ENCODE measurements at places on chromosomes 3 and 15.

- no peak for DNase-seq
These were observed 72.9 kb downstream of the MOBP start for GRCh38 chr3:39540162-39540921.

- peak; percentile 14 for DNase-seq
These were observed 22.5 kb upstream of the ROPN1 start for GRCh38 chr3:124014366-124014942.

DNA sequence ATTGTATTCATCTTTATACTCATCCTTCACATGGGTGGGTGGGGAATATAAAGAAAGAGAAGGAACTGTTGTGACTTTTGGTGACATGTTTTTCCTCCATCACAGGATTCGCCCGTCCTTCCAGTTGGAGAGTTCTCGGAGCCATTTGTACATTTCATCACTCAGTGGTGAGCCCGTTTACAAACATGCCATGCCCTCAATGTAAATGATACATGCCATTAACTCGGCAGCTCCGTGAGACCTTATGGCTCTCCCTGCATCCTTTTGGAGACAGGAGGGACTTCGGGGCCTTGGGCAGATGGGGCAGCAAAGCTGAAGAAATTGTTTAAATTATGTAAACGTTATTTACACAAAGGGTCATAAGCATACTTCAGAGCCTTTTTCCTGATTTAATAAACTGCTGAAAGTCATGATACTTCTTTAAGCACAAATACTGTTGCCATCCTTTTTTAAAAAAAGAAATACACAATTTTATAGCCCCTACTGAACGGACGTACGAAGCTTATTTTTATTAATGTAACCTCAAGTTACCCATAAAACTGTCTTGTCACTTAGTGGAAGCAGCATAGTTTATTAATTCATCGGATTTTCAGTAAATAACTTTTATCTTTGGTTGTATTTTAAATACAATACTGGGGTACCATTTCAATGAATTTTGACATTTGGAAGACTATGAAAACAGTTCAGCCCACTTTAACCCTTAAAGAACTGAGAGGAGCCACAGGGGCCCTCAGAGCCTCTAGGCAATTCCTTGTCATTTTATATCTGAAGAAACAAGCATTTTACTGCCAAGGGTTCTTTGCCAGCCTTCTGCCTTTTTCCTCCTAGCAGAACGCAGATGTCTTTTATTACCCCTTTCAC, 55.6 kb upstream of the SKOR1 start:
- no peak for DNase-seq

GRCh38 chr15:66941108-66941711, 124.2 kb upstream of the SMAD3 start:
- no peak for DNase-seq

DNA sequence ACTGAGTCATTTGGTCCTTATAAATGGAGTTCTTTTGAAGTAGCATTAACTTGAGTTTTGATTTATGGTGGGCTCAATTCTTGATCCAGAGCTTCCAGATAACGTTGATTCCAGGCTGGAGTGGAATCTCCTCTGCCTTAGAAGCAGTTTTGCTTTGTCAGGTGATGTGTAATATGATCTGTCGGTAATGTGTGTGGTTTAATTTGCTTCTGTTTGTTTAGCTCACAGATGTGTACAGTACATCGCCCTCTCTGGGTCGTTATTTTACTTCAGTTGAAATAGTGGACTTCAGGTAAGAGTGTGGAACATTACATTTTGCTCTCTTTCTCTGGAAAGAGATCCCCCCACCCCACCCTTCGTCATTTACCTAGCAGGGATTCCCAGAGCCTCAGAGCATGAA, 23.1 kb downstream of the C3orf52 start:
- no peak for DNase-seq

- DNase-seq: no peak
These were observed 128.2 kb downstream of the ZNF621 start for GRCh38 chr3:40653001-40653400.

DNA sequence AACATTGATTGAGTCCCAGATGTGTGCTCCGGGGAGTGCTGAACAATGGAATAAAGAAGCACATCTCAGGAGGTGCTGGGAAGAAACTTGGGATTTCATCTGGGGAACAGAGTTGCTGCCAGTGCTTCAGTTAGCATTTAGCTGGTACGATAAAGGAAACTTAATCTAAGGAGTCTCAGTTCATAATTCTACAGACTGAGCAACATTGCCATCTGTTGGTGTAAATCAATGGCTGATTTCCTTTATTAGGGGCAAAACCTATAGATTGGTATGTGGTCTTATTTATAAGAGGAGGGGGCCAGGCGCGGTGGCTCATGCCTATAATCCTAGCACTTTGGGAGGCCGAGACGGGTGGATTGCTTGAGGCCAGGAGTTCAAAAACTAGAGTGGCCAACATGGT, 8.9 kb downstream of the MKRN2OS start:
- peak; percentile 17 for DNase-seq

GRCh38 chr3:23076437-23076836, 126.7 kb upstream of the UBE2E2 start:
- DNase-seq: no peak

DNA sequence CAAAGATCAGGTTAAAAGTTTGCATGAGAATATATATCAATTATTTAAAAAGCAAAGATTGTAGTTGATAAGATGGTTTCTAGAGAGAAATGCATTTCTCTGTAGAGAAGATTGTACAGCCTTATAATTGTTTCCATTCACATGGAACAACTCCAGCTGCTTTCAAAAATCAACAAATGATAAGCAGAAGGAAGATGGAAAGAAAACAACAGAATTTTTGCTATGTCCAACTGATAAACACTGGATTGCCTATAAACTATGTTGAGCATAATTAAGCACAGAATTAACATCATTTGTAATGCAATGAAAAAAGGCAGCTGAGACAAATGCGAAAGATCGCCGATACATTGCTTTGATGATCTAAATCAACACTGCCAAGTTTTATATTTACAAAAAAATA, 89.0 kb downstream of the C3orf85 start:
- DNase-seq: no peak

GRCh38 chr15:101852356-101852755, 40.4 kb downstream of the OR4F15 start:
- DNase-seq: no peak

GRCh38 chr3:8416965-8417364, 84.7 kb upstream of the LMCD1 start:
- no peak for DNase-seq

GRCh38 chr15:58324533-58324932, 107.3 kb upstream of the LIPC start:
- DNase-seq: no peak

- DNase-seq: no peak
These were observed 118.7 kb downstream of the CHSY1 start for GRCh38 chr15:101133181-101133460.

DNA sequence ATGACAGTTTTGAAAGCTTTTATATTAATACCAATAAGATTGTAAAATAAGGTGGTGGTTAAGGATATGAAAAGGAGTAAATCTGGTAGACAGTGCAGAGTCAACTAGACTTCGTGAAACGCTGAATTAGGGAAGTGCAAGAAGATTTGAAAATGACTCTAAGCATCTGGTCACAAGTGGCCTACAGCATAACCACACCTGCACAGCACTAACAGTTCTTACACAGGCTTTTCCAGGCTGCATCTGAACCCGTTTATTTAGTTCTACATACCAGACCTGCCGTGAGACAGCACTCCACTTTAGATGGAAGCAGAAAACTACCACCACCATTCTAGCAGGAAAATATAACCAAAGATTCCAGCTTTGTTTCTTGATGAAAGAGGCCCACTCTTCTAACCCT, 1.9 kb downstream of the DMXL2 start:
- no peak for DNase-seq

DNA sequence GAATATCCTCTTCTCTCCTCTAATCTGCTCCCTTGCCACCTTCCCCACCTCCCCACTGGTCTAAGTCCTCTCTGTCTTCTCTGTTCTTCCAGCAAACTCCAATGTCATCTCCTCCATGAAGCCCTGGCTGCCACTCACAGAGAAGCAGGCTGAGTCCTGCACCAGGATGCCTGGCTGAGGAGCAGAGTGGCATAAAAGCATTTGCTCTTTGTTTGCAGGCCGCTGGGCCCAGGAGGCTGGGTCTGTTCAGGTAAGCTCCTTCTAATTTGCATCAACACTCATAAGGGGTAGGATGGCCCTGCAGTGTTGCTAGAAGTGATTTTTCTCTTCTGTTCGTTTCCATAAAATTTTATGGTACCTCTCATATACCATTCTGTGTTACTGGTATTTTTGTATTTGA, 43.2 kb upstream of the KLHL25 start:
- no peak for DNase-seq

DNA sequence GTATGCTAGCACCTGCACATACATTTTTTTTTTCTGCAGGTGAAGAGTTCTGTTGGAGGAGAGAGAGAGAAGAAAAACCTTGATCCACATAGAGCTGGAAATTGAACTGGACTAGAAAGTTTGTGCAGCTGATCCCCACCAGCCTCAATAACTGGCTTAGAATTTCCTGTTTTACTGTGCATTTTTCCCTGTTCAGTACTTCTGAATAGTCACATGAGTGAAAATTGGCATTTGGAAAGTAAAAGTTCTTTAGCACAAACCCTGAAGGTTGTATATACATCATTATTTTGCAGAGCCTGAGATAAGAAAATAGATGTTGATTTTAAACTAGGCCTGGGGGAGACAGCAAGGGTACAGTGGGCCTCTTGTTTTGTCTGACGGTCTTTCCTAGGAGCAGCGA, 42.3 kb downstream of the GHSR start:
- DNase-seq: no peak

GRCh38 chr15:47817969-47818548, 100.8 kb downstream of the SEMA6D start:
- no peak for DNase-seq

- no peak for DNase-seq
These were observed 685 bp upstream of the FOXB1 start for GRCh38 chr15:60003243-60004008.

DNA sequence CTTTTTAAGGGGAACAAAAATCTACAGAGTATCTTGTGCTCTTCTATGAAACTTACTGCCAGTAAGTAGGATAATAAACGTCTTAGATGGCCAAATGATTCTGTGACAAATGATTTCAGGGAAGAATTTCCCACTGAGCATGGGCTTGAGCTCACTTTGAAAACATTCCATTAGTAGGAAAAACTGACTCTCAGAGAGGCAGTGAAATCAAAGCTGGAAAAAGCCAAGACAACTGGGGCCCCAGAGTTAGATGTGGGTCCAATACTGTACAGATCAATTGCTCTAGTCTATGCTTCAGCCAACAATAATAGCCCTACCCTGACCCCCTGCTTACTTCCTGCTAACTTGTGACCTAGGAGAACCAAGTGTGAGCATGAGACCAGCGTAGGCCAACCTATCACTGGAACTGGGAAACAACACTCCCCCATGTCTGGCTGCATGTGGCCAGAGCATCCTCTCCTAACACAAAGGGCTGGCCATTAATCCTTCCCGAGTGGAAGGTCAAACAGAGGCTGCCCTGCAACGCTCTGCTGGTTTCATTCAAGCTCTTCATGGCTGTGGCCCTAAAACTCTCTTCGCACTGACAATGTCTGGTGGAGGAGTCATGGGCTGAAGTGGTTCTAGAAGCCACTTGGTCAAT, 68.8 kb downstream of the FOXB1 start:
- peak; percentile 4 for DNase-seq

- DNase-seq: peak; percentile 34
These were observed 81.4 kb upstream of the PSMD6 start for GRCh38 chr3:64104691-64105111.

GRCh38 chr3:8473990-8474389, 27.6 kb upstream of the LMCD1 start:
- no peak for DNase-seq

DNA sequence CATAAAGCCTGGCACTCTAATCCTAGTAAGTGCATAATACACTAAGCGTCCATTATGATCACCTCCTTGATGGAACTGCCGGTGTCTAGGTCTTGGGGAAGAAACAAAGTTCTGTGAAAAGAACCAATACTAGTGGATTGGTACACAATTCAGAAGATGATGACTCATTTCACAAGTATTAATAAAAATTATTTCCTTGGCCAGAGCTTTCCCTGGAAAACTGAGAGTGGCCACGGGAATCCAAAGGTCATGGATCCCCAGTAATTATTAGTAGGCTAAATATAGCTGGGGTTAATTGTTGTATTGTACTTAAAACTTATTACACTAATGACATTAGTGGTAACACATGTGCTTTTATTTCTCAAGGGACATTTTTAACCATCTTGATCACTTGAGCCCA, 808.0 kb upstream of the NR2F2 start:
- peak; percentile 13 for DNase-seq

GRCh38 chr3:24853685-24854490, 359.2 kb upstream of the THRB start:
- no peak for DNase-seq

DNA sequence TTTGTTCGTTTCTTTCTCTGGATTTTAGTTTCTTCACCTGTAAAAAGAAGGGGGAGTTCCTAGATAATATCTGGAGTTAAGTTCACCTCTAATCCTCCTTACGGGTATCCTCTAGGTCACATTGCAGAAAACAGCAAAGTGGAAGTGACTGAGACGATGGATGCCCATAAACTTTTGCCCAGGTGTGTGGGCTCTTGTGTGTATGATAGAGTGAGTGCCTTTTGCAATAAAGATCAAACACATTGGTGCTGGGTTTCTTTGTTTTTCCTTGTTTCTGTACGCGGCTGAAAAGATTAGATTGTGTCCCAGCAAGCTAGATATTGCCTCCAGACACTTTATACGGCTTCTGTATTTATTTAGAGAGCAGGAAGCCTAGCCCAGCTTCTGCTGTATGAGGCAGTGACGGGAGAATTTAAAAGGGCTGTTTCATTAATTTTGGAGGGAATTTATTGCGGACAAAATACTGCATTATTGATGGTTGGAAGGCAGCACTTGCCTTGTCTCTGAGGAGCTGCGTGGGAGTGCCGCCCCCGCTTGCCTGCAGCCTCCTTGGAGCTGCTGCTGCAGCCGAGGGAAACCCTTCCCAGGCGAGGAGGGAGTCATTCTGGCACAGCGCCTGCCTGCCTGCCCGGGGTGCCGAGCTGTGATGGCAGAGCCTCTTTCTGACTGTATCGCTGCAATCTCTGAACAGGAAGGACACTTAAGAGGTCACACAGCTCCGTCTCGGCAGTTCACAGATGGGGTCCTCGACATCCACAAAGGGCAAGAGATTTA, 38.5 kb downstream of the PYDC2 start:
- DNase-seq: peak; percentile 35

Data from fibroblast of skin of right quadriceps (primary cell).